Mucosa of descending colon (tissue), 3 donors: ENCODE measurements at places on chromosomes 6 and 20.

- no peak for DNase-seq
Observed at GRCh38 chr6:56637640-56638039, 5.0 kb downstream of the DST start.

- DNase-seq = no peak
Observed at GRCh38 chr20:32709632-32710121, 33.6 kb downstream of the COMMD7 start.

DNA sequence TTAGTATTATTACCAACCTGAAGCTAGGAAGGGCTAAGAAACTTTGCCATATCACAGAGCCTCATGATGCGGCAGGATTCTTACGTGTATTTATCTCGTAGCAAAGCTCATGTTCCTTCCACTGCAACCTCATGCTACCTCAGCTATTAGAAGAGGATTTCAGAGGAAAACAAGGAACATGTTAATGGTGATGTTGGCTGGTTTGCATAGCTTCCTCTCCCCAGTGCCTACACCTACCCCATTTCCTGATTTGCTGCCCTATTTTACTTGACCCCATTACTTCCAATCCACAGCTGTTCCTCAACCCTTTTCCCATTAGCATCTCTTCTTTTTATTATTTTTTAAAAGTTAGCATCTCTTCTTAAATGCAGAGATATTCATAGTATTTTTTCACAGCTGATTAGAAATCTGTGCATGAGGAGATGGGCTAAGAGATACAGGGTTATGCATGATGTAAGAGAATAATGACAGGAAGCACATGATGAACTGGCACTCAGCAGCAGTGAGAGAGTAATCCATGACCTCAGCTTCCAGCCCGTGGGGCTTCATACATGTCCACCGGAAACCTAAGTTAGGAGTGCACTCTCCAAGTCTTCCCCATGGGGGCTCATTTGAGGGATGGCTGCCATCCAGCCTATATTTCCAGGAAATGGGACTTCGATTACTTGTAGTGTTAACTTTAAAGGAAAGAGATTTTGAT lies 106.1 kb upstream of the ASF1A start:
- no peak for DNase-seq

GRCh38 chr6:14102383-14102782 lies 15.2 kb upstream of the CD83 start:
- DNase-seq = no peak

GRCh38 chr6:63615590-63615989 lies 20.0 kb upstream of the PHF3 start:
- DNase-seq = no peak

DNA sequence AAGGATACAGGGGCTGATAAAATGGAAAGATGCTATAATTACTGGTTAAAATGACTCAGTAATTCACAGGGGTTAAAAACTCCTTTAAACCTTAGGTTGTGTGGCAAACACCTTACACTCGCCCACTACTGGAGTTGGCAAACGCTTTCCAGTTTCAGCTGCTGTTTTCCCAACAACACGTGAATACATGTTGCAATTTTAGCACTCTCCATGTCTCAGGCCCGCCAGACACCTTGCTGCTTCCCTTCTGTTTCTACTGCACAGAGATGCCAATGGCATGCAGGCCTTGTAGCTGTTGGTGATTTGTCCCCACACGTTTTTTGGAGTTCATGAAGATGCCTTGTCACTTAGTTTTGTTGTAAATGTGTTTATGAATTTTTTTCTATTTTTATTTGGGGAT lies 5.3 kb upstream of the TTPAL start:
- DNase-seq = no peak

DNA sequence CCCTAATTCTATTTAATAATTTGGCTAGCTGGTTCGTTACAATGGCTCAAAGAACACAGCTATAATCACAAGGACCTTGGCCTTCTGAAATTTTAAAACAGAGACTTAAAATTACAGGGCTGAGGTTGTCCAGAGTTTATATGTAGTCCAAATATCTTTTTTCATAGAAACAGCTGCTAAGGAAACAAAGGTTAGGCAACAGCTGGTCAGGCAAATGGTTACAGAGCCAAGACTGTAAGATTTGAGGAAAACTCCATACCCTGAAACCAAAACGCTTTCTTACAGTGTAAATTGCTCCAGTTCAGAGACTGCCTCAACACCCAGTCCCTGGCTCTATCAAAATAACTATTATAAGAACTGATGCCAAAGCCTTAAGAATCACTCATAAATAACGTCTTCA lies 9.7 kb upstream of the ARHGAP18 start:
- no peak for DNase-seq

DNA sequence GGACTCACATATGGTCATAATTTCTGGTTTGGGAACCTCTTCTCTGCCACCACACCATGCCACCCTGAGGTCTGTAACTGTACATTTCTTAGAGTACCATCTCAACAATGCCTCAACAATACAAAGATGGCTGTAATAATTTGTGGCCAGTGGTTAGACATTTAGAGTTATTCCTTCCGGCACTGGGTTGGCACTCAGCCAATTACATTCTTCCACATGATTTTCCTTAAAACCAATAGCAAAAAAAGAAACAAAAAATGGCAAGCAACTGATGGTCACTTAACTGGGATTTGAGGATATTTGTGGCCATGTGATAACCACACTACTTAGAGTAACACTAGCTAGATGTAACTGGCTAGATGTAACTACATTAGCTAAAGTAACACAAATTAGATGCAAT lies 79.9 kb downstream of the SEL1L2 start:
- DNase-seq = no peak

DNA sequence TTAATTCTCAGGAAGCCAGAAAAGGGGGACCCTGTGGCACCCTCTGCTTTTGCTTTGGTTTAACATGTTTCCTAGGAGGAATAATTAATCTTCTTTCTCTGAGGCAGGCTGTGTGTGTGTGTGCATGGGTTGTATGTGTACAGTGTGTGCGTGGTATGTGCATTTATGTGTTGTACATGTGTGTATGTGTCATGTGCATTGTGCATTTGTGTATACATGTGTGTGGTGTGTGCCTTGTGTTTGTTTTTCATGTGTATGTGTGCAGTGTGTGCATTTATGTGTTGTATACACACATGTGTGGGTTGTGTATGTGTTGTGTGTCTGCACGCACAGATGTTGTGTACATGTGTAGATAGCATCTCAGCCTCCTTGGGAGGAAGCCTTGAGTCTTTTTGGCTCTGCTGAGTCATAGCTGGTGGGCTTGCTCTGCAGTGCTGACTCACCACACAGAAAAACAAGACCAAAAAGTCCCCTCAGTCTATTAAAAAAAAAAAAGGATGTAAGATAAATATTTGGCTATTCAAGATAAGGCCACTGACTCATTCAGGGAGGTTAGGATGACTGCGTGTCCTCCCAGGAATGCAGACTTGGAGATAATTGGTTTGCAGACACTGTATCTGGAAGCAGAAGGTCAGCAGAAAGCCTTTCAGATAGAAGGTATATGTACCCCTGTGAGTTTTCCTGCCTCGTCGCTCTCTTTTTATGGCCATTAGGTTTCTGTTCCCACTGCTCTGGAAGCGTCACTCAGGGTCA lies 58.6 kb downstream of the SYNJ2 start:
- DNase-seq = no peak

- DNase-seq = peak; percentile 62
Observed at GRCh38 chr20:36491901-36492617, 49.3 kb upstream of the MYL9 start.

DNA sequence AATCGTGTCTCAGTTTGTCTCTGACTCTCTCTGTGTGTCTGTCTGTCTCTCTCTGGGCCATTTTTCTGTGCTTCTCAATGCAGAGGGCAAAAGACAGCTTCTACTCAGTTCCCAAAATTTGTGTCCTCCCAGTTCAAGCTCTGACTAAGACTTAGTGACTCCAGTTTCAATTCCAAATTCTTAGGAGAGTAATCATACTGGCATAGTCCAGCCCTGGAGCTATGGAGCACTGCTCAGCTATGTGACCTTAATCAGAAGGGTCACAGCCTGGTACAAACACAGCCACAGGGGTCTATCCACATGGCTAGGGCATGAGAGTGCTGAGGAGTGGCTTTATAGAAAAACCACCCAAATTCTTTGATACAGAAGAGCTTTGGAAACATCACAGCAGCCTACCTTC lies 91.9 kb downstream of the FOXF2 start:
- no peak for DNase-seq

DNA sequence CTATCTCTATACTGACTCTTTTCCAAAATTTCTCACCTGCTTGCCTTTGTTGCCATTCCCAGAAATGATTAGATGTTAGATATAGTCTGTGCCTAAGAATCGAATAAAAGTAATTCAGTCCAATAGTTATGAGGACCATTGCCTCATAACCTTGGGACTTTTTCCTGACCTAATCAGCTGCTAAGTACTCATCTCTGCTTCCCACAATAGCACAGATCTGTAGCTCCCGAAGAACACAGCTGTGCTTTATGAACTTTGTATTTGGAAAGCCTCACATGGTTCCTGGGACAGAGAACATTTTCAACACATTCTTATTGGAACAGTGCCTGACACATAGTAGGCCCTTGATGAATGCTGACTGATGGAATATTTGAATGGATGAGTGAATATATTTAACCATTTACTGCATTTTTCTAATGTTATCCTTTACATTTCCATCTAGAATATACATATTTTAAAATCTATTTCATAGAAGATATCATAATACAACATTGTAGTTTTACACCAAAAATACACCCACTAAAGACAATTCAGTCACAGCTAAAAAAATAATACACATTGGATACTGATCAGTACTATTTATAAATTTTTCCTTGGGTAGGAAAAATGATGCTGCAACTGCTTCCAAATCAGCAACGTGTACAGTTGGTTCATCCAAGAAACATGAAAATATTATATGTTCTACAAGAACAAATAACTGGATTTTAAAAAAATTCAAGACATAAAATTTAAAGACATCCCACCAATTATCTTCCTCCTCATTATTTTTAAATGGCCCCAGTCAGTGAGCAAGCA lies 53.9 kb downstream of the HS3ST5 start:
- no peak for DNase-seq

GRCh38 chr20:56004611-56005388 lies 519 bp downstream of the CBLN4 start:
- DNase-seq = no peak

GRCh38 chr6:26323525-26324294 lies 41.3 kb upstream of the BTN3A2 start:
- no peak for DNase-seq

- no peak for DNase-seq
Observed at GRCh38 chr6:41530476-41530875, 15.7 kb upstream of the FOXP4 start.

- no peak for DNase-seq
Observed at GRCh38 chr6:139693735-139694134, 319.3 kb upstream of the CITED2 start.

- DNase-seq = no peak
Observed at GRCh38 chr6:41724586-41725501, 10.6 kb downstream of the TFEB start.

DNA sequence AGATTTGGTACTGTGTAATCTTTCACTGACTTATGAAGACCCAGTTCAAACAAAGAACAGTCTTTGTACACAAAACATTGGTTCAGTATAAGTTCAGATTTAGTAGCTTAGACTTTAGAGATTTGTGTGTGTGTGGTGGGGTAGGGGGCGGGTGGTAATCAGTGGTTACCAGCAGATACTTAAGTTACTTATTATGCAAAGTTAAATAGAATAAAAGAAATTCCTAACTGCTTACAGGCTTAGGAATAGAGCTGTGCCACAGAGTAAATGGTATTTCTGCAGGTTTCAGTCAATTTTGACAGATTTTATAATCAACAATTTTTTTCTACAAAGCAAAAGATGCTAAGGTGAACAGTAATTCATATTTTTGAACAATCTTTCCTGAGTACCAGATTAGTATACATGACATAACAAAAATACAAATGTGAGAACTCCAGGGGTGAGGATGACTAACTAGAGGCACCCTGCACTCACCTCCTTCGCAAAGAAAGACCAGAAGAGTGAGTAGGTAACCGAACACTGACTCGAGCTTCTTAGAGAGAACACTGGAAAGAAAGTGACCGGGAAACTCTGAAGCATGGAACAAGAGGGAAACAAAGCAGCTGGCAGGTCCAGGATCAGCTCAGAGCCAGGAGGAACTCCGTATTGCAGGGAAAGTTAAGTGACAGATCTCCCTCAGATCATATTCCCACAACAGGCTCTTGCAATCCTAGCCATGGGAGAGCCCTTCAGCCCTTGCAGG lies 560.6 kb downstream of the COL12A1 start:
- DNase-seq = no peak

DNA sequence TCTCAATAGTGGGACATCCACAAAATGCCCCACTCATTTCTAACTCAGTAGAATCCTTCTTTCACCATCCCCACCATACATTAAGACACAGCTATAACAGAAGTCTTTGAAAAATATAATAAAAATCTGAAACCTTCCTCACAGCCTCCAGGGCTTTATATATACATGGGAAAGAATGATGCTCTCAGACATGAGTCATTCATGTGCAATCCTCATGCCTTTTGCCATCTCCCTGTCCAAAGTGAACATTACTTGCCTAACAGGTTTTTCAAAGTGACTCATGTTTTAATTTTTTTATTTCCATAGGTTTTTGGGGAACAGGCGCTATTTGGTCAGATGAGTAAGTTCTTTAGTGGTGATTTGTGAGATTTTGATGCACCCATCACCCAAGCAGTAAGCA lies 162.7 kb downstream of the RALGAPA2 start:
- DNase-seq = no peak

GRCh38 chr6:68615938-68616337 lies 19.1 kb upstream of the ADGRB3 start:
- DNase-seq = no peak

GRCh38 chr20:47667086-47667485 lies 118.2 kb downstream of the SULF2 start:
- no peak for DNase-seq

GRCh38 chr6:44065443-44066140 lies 61.7 kb downstream of the MRPL14 start:
- no peak for DNase-seq

- peak; percentile 82 for DNase-seq
Observed at GRCh38 chr6:144285798-144286502, 815 bp downstream of the UTRN start.

DNA sequence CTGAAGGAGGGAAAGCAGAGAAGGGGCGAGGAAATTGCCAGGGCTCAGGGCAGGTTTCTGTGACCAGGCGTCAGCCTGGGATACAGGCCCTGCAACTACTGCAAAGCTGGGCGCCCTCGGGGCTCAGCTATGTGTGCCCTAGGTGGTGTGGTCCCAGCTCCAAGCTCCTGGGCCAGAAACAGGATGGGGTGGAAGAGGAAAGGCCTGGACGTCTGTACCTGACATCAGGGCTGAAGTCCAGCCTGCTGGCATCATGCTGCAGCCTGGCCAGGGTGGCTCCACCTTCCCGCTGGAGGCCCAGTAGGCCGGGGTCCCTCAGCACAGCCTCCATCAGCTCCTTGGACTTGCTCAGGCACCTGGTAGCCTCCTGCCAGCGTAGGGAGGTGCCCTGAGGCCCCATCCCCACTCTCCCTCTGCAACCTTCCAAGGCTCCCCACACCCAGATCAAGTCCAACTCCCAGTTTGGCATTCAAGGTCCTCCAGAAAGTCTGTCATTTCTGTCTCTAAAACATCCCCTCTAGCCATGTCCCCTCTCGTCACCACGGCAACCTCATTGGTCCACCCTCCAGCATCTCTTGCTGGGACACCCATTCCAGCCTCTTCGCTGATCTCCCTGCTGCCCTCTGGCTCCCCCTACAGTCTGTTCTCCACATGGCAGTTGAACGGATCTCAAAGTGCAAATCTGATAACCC lies 38.2 kb downstream of the KIAA1755 start:
- peak; percentile 82 for DNase-seq
